ENCODE measurements at places on chromosomes 16 and 17.
A peak's percentile ranks its signal among the peaks of the same experiment; 100 is the strongest.

GRCh38 chr16:29784901-29785500, 5.5 kb upstream of the KIF22 start:
- DNase-seq, result no peak

DNA sequence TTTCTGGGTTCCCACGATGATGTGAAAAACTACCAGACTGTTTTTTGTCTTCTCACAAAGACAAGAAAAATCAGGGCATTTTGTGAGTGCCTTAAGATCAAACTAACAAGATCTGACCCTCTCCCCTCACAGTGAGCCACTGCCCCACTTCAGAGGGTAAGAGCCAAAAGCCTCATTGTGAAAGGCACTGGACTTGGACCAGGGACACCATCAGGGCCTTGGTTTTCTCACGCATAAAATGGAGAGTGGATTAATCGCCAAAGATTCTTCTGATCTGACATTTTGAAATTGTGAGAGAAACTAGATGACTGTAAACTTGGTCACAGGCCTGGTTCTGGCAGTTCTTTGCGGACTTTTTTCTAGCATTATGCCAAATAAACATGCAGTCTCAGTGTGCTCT, 21.0 kb upstream of the ENDOV start:
- DNase-seq, result no peak

DNA sequence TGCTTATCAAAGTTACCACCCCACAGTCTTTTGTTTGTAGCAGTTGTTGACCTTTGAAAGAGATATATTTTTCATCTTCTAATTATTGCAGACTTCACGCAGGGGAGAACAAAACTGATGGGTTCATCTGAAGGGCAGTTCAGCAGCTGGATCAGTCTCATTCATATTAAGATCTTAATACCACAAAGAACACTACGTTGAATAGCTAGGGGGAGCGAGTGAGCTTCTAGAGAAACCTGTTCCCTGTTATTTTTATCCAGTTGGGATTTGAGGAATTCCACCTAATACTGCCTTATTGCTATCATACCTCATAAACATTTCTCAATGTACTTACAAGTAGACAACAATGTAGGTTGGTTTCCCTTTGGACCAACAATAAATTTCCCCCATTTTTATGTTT, 306.1 kb upstream of the KIF2B start:
- DNase-seq, result peak; percentile 2

GRCh38 chr17:31067691-31068184, 27.0 kb upstream of the NF1 start:
- peak; percentile 78 for DNase-seq

GRCh38 chr16:3829631-3830536, 50.6 kb downstream of the CREBBP start:
- no peak for DNase-seq

DNA sequence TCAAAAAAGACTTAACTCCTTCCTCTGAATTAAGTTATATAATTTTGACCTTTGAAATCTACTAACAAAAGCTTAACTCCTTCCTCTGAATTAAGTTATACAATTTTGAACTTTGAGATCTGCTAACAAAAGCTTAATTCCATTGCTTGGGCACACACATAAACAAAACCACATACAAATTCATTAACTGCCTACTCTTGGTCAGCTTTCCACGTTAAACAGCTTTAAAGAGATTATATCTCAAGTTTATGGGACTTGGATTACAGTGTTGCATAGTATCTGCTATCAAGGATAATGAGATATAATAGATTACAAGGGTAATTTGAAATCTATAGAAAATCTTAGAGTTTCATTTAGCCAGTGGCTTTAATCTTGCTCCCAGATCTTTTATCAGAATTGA, 23.5 kb downstream of the COX10 start:
- DNase-seq, result no peak

DNA sequence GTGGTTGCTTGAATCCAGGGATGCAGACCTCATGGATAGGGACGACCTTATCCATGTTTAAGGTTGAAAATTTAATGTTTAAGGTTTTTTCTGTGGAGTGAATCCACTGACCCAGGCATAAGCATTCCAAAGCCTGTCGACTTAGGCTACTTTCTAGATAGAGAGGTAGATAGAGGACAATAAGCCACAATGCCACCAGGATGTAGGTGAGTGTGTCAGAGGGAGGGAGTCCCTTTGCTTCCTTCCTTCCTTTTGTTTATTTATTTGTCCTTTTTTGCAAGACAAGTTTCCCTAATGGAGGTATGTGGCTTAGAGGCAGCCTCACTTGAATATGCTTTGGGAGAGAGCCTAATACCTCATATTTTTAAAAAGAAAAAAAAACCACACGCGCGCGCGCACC, 834.2 kb upstream of the SOX9 start:
- no peak for DNase-seq

- DNase-seq, result no peak
Measured at GRCh38 chr16:68973611-68974120, 130.3 kb downstream of the TANGO6 start.

DNA sequence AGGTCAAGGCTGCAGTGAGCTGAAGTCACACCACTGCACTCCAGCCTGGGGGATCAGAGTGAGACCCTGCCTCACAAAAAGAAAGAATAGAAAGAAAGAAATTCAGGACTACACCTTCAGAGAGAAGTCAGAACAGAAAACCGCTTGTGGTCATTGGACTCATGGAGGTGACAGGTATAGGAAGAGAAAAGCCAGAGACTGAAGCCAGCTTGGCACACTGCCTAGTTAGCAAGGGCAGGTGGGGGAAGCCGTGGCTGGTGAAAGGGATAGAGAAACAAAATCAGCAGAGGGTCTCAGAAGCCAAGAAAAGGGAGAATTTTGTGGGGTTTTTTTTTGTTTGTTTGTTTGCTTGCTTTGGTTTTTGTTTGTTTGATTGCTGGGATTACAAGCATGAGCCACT, 32.9 kb upstream of the SKAP1 start:
- no peak for DNase-seq

DNA sequence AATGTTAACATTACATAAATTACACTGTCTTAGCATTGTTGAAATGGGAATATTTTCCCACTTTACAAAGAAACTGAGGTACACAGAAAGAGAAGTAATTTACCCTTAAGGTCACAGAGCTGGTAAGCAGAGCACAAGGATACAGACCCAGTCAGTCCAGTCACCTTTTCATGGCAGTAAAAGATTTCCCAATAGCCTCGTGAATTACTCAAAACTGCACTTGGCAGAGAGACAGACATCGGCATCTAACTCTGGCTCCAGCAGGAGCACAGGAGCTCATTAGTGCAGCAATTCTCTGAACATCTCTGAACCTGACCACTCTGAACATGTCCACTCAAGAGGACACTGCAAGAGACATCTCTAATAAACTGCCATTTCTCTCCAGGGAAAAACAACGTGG, 3.1 kb downstream of the TEX2 start:
- DNase-seq, result peak; percentile 62

DNA sequence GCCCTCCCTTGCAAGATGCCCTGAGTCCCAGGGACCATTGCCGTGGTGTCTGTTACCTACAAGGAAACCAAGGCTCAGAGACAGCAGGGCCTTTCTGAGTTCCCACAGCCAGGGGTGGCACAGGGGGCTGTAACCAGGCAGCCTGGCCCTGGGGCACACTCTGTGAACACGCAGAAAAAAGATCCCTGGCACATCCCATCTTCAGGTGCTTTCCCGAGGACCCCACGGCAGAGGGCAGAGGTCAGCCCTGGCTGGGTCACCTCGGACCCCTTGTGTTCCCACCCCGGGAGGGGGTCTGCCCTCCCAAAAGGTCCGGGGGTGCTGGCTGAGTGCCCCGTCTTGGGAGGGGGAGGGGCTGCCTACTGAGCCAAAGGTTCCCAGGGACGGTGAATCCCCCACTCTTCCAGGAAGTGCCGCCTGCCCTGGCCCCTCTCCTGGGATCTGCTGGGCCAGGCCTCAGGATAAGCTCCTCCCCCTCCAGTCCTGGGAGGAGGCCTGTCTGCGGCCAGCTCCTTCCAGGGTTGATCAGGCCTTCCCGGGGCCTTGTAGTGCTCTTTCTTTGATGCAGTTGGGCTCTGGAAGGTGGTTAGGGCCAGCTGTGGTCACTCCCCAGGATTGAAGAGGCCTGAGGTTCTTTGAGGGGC, 8.1 kb downstream of the GLIS2 start:
- DNase-seq, result no peak

- DNase-seq, result no peak
Measured at GRCh38 chr16:88769617-88770460, 15.2 kb downstream of the PIEZO1 start.

DNA sequence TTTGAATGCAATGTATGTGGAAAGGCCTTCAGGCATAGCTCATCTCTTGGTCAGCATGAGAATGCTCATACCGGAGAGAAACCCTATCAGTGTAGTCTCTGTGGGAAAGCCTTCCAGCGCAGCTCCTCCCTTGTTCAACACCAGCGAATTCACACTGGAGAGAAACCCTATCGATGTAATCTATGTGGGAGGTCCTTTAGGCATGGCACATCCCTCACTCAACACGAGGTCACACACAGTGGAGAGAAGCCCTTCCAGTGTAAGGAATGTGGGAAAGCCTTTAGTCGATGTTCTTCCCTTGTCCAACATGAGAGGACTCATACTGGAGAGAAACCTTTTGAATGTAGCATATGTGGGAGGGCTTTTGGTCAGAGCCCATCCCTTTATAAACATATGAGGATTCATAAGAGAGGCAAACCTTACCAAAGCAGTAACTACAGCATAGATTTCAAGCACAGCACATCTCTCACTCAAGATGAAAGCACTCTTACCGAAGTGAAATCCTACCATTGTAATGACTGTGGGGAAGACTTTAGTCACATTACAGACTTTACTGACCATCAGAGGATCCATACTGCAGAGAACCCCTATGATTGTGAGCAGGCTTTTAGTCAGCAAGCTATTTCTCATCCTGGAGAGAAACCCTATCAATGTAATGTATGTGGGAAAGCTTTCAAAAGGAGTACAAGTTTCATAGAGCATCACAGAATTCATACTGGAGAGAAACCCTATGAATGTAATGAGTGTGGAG, 24.7 kb downstream of the ZFP90 start:
- DNase-seq, result no peak

GRCh38 chr17:69997332-69997731, 77.7 kb upstream of the KCNJ16 start:
- DNase-seq, result no peak

DNA sequence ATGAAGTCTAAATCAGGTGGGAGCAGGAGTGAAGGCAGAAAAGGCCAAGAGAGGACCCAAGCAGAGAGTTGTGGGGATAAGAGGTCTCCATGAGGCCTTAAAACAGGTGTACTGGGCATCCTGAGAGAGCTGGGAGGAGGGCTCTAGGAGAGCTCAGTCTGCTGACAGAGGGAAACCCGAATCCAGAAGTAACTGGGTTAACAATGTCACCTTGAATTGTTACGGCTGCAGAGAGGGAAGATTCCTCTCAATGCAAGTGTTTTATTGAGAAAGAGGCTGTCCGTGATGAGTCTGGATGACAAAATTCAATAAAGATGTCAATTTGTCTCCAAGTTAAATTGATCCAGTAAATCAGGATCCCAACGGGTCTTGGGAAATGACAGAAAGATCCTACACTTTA, 8.3 kb downstream of the DHRS7C start:
- no peak for DNase-seq

- no peak for DNase-seq
Measured at GRCh38 chr17:41360296-41360995, 9.2 kb downstream of the KRT33B start.

DNA sequence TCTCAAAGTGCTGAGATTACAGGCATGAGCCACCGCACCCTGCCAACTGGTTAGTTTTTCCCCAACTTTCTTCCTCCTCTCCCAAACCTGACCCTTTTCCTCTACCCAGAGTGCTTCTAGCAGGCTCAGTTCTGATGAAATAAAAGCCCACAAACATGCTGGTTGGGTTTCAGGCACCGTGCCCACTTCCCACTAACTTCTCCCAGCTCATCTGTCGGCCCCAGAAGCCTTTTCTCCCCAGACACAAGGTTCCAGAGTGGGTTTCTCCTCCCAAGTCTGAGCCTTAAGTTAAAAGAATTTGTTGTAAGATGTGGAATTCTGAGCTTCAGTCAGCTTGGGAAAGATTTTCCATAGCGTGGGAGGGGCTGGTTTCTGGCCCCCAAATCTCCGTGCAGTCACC, 11.5 kb upstream of the SCN4A start:
- no peak for DNase-seq

- no peak for DNase-seq
Measured at GRCh38 chr17:7016886-7017826, 4.7 kb downstream of the RNASEK start.

- DNase-seq, result no peak
Measured at GRCh38 chr16:78137782-78138616, 38.5 kb downstream of the WWOX start.

- DNase-seq, result peak; percentile 69
Measured at GRCh38 chr17:16085066-16085699, 85.6 kb downstream of the TTC19 start.

- DNase-seq, result no peak
Measured at GRCh38 chr17:2860045-2860444, 63.8 kb downstream of the RAP1GAP2 start.

- no peak for DNase-seq
Measured at GRCh38 chr16:46789499-46790414, 41.2 kb downstream of the C16orf87 start.

DNA sequence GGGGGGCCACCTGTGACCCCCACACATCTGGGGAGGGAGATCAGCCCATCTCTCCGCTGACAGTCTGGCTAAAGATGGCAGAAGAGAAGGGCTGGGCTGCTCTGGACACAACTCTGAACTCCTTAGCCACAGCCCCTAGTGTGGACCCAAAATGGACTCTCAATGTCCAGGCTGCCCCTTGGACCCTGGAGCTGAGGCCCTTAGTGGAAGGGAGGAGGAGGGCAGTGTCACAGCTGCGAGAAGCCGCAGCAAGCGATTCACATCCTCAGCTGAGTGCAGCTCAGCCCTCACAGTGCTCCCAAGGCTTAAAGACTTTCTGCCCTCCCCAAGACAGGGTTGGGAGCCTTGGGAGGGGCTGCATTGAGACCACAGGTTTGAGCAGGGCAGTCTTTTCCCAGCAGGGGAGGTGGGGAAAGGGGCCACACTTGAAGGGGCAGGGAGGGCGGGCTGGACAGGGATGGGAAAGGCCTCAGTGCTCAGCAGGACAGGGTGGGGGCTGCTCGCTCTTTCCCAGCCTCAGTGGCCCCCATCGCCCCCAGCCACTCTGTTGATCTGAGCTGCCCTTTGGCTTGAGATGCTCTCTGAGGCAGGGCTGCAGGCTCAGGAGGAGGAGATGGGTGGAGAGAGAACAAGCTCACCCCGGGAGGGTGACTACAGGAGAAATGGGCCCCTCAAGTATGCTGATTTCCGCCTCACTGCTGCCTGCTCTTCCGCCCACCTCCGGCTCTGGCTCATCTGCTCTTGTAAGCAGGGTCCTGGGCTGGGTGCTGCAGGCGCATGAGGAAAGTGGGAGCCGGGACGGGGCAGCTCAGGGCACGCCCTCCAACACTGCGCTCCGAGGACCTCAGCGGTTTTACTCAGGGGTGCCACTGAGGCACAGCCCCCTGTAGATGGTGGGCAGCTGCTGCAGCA, 50.9 kb upstream of the MTSS2 start:
- no peak for DNase-seq

DNA sequence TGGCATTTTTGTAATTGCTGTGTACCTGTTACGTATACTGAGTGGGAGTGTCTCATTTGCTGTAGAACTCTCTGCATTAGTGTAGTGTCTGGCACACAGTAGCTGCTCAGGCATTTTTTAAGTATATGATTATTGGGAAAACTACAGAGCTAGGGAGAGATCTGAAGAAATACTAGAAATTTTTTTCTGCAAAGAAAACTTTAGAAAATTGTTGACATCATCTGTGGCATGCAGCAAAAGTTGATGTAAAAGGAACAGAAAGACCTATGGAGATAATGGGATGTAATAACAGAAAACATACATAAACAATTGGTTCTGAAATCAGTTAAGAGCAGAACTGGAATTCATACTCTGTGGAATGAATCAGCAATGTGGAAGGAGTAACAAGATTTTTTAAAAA, 11.6 kb downstream of the CLTC start:
- DNase-seq, result no peak
